ENCODE measurements at places on chromosomes 1 and 21.
A peak's percentile ranks its signal among the peaks of the same experiment; 100 is the strongest.

DNA sequence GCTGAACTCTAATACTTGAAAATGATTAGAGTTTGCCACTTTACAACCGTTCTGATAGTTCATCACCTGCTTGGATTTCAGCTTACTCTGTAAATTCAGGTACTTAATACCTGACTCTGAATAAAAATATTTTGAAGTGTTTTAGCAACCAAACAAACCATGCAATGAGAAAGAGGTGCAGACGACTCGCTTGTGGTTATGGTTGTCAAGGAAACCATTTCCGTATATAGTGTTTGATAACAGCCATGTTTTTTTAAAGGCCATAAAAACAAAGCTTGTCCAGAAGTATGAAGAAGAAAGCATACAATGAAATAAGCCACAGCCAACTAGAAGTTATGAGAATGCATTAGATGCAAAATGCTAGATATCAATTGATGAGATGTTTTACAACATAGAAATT is 167.2 kb upstream of the HMCN1 start:
- peak; percentile 11 for DNase-seq

- DNase-seq, result no peak
Observed at GRCh38 chr1:237181743-237182317, 139.8 kb downstream of the RYR2 start.

GRCh38 chr1:74502432-74502831 is 10.0 kb downstream of the LRRC53 start:
- DNase-seq, result no peak

- no peak for DNase-seq
Observed at GRCh38 chr1:205236951-205237475, 9.3 kb downstream of the TMCC2 start.

- no peak for DNase-seq
Observed at GRCh38 chr1:230826166-230826875, 42.0 kb downstream of the C1orf198 start.

GRCh38 chr1:33709783-33710718 is 153.8 kb upstream of the HMGB4 start:
- DNase-seq, result no peak

GRCh38 chr1:116066868-116067565 is 44.2 kb upstream of the MAB21L3 start:
- DNase-seq, result no peak

GRCh38 chr1:194534784-194535183 is 1348.4 kb upstream of the B3GALT2 start:
- DNase-seq, result no peak

GRCh38 chr1:210448297-210448892 is 119.7 kb downstream of the HHAT start:
- DNase-seq, result no peak

GRCh38 chr1:7646981-7647901 is 123.9 kb upstream of the VAMP3 start:
- peak; percentile 77 for DNase-seq

DNA sequence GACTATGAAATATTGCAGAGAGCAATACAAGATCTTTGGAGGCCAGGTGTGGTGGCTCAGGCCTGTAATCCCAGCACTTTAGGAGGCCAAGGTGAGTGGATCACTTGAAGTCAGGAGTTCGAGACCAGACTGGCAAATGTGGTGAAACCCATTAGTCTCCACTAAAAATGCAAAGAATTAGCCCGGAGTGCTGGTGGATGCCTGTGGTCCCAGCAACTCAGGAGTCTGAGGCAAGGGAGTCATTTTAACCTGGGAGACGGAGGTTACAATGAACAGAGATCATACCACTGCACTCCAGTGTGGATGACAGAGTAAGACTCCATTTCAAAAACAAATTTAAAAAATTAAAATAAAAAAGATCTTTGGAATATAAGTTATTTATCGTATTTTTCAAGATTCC is 76.6 kb downstream of the PRKAB2 start:
- DNase-seq, result no peak

DNA sequence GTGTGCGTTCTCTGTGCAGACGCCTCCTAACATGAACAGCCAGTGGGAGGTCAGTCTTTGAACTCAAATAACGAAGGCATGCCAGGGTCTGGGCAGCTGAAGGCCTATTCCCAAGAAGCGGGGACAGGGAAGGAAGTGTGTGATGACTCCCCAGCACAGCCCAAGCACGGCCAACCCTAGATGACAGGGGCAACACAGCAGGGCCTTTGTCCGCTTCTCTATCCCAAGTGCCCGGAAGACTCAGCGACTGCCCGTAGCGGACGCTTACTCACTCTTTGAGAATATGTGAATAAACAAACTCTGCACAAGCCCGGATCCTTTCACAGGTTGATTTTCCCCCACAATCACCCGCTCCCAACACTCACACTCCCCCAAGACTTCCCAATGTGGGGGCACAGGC is 11.2 kb downstream of the C1orf198 start:
- no peak for DNase-seq

GRCh38 chr1:2027961-2028583 is 8.9 kb downstream of the GABRD start:
- no peak for DNase-seq

- DNase-seq, result no peak
Observed at GRCh38 chr1:109846162-109846561, 64.5 kb upstream of the CSF1 start.
